Dermis microvascular lymphatic vessel endothelial cell (primary cell): ENCODE measurements at places on chromosomes 2 and 18. TPM values are rescaled to one million over a fixed set of nuclear protein-coding genes. Genes with fewer than 3 reads are reported as not detected.

The DSG4 gene
- total RNA-seq = not detected in 2 replicates

The PDCD1 gene
- total RNA-seq = under 0.01 TPM in 1 of 2 replicates, not detected in the other

The FMNL2 gene
- 29.0 and 37.6 TPM in 2 replicates for total RNA-seq

The MAP4K4 gene
- 120 and 126 TPM in 2 replicates for total RNA-seq

The LCT gene
- not detected in 2 replicates for total RNA-seq

The ITPRIPL1 gene
- total RNA-seq = 4.0 and 4.4 TPM in 2 replicates

The RHBDD1 gene
- 4.6 and 7.3 TPM in 2 replicates for total RNA-seq

The PCARE gene
- not detected in 2 replicates for total RNA-seq

The ASPRV1 gene
- under 0.01 and 0.25 TPM in 2 replicates for total RNA-seq

The BCL2L11 gene
- 9.5 and 28.2 TPM in 2 replicates for total RNA-seq

The DLGAP1 gene
- under 0.01 and 0.13 TPM in 2 replicates for total RNA-seq

The RFX8 gene
- 0.13 and 0.51 TPM in 2 replicates for total RNA-seq

The NDUFS1 gene
- total RNA-seq = 102 and 121 TPM in 2 replicates

The TMEM37 gene
- 0.13 TPM in 2 replicates for total RNA-seq

The LYPD1 gene
- total RNA-seq = 0.13 TPM in 1 of 2 replicates, not detected in the other

The ATP8B1 gene
- 18.2 and 34.0 TPM in 2 replicates for total RNA-seq

The NEDD4L gene
- 6.8 and 9.2 TPM in 2 replicates for total RNA-seq

The KCNK3 gene
- not detected in 2 replicates for total RNA-seq

The ELOA2 gene
- total RNA-seq = not detected in 2 replicates

The CCDC148 gene
- total RNA-seq = 0.13 TPM in 2 replicates

The ELAC1 gene
- total RNA-seq = 4.4 and 6.1 TPM in 2 replicates

The CYP20A1 gene
- 26.9 and 31.3 TPM in 2 replicates for total RNA-seq

The ACTG2 gene
- total RNA-seq = not detected in 2 replicates

The DNAJC10 gene
- total RNA-seq = 78.3 and 89.4 TPM in 2 replicates

The POTEJ gene
- total RNA-seq = 0.26 and 0.38 TPM in 2 replicates

The SERPINB11 gene
- total RNA-seq = not detected in 2 replicates

The GREB1 gene
- 0.26 and 0.38 TPM in 2 replicates for total RNA-seq

The MAP2 gene
- 3.3 and 11.2 TPM in 2 replicates for total RNA-seq

The NEU2 gene
- not detected in 2 replicates for total RNA-seq

The REG1B gene
- not detected in 2 replicates for total RNA-seq

The UGT1A4 gene
- not detected in 2 replicates for total RNA-seq

The TEKT4 gene
- total RNA-seq = not detected in 2 replicates
